ENCODE measurements at places on chromosomes 4 and X.
A peak's percentile ranks its signal among the peaks of the same experiment; 100 is the strongest.

- no peak for DNase-seq
Observed at GRCh38 chr4:125735102-125735501, 420.3 kb downstream of the FAT4 start.

- no peak for DNase-seq
Observed at GRCh38 chr4:90160044-90160443, 32.9 kb downstream of the CCSER1 start.

- no peak for DNase-seq
Observed at GRCh38 chr4:129545599-129546278, 449.8 kb downstream of the C4orf33 start.

GRCh38 chrX:20265726-20266681, 705 bp downstream of the RPS6KA3 start:
- peak; percentile 20 for DNase-seq

- no peak for DNase-seq
Observed at GRCh38 chrX:13219991-13220764, 99.7 kb downstream of the ATXN3L start.

- no peak for DNase-seq
Observed at GRCh38 chr4:11440481-11441193, 11.9 kb upstream of the HS3ST1 start.

DNA sequence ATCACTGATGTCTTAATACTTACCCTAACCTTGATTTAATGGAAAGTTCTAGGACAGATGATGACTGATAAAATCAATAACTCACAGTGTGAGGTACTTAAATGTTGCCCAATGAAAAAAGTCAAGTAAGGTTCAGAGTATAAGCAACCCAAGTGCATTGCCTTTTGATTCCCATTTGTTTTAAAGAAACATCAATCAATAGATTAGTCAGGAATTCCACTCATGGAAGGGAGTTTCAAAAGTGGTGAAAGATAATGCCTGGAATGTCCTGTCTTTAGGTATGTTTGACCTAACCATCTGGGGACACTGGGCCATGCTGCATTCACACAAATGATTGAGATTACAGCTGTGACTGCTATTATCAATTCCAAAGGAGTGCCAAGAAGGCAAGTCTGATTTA, 259.7 kb downstream of the PPARGC1A start:
- no peak for DNase-seq

GRCh38 chr4:55215087-55215486, 89.7 kb upstream of the KDR start:
- no peak for DNase-seq

- DNase-seq: no peak
Observed at GRCh38 chrX:69067841-69068240, 97.4 kb downstream of the PJA1 start.

DNA sequence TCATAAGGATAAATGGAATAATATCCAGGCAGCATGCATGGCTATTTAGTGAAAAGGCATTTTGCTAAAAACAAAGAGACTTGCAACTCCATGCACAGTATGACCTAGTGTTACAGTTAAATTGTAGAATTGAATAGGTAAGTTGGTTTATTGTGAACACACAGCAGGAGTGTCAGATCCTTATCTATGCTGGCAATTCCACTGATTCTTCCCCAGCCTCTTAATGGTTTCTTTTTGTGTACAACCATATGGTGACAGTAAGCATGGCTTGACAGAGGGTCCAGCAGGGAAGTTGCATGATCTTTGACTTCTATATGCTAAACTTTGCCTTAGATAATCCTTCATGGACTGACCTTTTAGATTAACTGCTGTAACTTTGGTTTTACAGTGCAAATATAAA, 936.6 kb upstream of the EPHA5 start:
- DNase-seq: no peak

GRCh38 chr4:146638786-146639505, at the start of gene POU4F2:
Gene POU4F2 (plus strand): TSS chr4:146638893. CDS start chr4:146639141, 248 bp downstream.
- peak; percentile 12 for DNase-seq

DNA sequence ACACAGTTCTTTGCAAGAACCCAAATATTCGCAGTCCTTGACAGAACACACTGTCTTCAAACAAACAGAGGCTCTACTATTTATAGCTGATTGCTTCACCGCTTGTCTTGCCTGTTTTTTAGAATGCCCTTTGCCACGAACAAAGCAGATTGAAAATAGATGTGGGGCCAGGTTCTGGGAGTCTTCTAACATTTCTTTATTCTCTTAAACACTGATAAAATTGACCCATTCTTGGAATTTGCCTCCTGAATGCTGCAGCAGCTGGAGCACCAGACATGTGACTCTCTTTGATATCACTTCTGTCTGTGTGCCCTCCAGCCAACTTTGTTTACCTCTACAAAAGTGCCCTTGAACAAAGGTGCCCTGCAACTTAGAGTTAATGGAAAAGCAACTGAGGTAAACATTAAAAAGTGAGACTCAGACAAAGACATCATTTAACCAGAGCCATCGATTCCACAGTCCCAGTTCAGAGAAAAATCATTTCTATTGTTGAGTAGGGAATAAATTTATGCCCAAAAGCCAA, 64.2 kb upstream of the SPP1 start:
- DNase-seq: no peak

DNA sequence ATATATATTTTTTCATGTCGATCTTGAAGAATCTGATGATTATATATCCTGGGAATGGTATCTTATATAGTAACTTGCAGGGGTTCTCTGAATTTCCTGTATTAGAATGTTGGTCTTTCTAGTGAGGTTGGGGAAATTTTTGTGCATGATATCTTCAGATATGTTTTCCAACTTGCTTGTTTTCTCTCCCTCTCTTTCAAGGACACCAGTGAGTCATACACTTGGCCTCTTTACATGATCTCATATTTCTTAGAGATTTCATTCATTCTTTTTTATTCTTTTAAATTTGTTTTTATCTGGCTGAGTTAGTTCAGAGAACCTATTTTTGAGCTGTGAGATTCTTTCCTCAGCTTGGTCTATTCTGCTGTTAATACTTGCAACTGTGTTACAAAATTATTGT, 27.2 kb upstream of the C4orf17 start:
- DNase-seq: no peak

DNA sequence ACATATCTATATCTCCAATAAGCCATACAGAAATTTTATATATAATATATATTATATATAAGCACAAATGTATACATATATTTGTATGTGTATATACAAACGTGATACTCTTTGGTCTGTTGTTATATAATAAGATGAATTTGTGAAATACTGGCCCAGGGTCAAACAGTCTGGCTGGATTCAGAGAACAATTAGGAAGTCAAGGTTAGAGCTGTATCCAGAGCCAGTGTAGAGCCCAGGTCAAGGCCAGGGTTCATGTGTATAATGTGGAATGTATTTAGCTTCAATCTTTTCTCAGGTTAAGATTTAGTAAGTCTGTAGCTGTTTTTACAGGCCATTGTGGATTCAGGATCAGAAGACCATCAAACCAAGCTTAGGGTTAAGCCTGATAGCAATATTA, 3.8 kb upstream of the ENOX2 start:
- DNase-seq: no peak

- DNase-seq: no peak
Observed at GRCh38 chr4:7435471-7436061, 836 bp upstream of the PSAPL1 start.

GRCh38 chr4:26319949-26320537, 771 bp upstream of the RBPJ start:
- no peak for DNase-seq

DNA sequence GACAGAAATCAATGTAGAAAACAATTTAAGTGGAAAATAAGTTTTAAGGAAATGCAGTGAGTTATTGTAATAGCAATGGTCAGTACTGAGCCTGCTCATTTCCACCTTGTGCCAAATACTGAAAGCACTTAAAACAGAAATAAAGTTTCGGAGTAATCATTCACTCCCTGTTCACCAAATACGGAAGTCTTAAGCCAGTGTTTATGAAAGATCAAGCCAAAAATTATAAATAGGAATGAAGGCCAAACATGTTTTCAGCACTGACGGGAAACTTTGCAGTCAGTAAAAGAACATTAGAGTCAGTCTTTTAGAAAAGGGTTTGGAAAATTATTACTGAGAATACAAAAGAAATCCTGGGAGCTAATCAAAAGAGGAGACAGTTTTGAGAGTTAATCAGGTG, 178.6 kb downstream of the DMD start:
- no peak for DNase-seq

- DNase-seq: no peak
Observed at GRCh38 chr4:54373718-54374210, 144.7 kb downstream of the PDGFRA start.

- DNase-seq: no peak
Observed at GRCh38 chrX:73481521-73481920, 34.7 kb downstream of the CDX4 start.

- DNase-seq: no peak
Observed at GRCh38 chr4:46123913-46124755, at the start of gene GABRG1. Gene GABRG1 (minus strand): TSS chr4:46124054. CDS start chr4:46123913, 141 bp downstream.

- no peak for DNase-seq
Observed at GRCh38 chr4:140706276-140706625, 49.9 kb downstream of the TBC1D9 start.

GRCh38 chrX:8868070-8868773, 67.0 kb upstream of the FAM9A start:
- DNase-seq: no peak

DNA sequence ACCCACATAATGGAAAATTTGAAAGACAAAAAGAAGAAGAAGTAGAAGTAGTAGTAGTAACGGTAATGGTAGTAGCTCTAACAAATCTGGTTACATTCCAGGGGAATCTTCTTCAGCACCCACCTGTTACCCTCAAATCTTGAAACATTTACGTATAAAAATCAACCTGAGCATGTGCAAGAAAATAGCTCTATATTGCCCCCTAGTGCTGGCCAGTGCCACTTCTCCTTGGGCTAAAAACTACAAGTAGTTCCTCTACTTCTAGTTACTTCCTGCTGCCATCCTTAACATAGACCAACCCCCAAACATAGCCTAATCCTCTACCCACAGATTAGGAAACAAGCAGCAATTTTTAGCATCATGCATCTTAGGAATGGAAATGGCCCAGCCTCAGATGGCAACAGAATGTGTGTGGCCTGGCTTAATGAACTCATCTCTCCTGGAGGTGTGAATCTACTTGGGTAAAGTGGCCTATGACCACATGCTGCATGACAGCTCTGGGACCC, 3.1 kb downstream of the PDGFC start:
- DNase-seq: peak; percentile 32

GRCh38 chrX:98379134-98379533, 1495.4 kb downstream of the RPA4 start:
- no peak for DNase-seq

- DNase-seq: no peak
Observed at GRCh38 chr4:68021185-68021584, 57.9 kb upstream of the TMPRSS11A start.

DNA sequence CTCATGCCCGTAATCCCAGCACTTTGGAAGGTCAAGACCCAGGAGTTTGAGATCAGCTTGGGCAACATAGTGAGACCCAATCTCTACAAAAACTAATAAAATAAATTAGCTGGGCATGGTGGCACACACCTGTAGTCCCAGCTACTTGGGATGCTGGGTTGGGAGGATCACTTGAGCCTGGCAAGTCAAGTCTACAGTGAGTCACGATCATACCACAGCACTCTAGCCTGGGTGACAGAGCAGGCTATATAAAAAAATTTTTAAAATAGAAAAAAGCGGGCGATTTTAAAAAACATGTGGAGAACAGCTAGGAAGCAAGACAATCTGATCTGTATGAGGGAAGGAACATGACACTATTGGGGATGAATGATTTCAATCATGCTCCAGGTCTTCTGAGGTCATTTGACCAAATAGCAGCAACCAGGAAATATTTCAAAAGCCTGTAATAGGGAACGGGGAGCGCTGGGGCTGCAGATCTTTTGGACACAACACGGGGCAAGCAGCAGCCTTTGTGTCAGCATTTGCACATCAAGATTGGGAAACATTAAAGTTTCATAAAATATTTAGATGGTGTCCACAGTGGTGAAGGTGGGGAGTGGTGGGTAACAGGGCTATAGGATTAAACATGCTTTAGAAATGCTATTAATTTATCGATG, 48.3 kb upstream of the GUCY1A1 start:
- no peak for DNase-seq

DNA sequence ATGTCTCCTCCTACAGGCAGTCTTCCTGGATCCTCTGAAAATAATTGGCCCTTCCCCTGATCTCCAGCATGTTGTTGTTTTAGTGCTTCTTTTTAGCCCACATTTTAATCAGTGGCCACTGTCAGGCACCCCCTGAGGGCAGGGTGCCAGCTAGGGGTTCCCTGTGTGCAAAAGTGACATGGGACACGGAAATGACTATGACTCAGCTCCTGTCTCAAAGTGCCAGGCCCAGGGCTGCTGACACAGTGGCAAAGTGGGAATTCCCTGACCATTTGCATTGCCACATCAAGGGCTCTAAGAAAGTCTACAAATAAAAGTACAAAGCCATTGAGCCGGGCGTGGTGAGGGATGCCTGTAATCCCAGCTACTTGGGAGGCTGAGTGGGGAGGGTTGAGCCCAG, 24.8 kb downstream of the HMX1 start:
- DNase-seq: no peak
